ENCODE measurements at places on chromosomes 13 and 19. TPM values are rescaled to one million over a fixed set of nuclear protein-coding genes. Genes with fewer than 3 reads are reported as not detected.

DNA sequence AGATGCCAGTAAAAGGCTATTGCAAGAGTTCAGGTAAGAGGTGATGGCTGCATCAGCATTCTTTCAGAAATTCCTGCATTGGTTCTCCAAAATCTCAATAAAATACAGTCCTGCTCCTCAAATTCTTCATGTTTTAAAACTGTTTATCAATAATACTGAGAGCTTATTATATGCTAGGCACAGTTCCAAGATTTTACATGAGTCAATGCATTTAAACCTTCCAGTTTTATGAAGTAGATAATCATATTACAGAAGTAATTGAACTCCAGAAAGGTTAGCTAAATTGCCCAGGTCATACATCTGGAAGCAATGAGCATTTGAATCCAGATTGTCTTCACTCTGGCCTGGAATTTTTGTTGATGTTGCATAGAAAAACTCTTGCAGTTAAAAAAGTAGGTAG is 282.9 kb upstream of the SLITRK6 start:
- DNase-seq: no peak

DNA sequence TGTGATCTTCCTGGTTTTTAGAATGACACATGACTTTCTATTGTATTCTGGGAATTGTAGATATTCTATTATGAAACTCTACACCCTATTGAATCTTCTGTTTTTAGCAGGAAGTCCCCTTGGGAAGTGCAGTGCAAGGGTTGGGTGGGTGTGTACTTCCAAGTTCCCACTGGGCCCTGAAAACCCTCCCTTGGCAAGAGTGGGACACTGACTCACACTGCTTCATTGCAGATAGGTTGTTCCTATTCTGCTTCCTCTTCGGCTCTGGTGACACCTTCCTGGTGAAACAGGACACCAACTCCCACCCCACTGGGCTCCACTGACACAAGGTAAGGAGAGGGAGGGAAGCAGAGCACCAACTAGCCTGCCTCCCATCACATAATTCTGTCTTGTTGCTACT is 121.8 kb downstream of the KCTD12 start:
- peak; percentile 5 for DNase-seq

The ZNF534 gene
- 0.04 TPM for total RNA-seq

The IRGC gene
- total RNA-seq: not detected

The FFAR1 gene
- total RNA-seq: not detected

DNA sequence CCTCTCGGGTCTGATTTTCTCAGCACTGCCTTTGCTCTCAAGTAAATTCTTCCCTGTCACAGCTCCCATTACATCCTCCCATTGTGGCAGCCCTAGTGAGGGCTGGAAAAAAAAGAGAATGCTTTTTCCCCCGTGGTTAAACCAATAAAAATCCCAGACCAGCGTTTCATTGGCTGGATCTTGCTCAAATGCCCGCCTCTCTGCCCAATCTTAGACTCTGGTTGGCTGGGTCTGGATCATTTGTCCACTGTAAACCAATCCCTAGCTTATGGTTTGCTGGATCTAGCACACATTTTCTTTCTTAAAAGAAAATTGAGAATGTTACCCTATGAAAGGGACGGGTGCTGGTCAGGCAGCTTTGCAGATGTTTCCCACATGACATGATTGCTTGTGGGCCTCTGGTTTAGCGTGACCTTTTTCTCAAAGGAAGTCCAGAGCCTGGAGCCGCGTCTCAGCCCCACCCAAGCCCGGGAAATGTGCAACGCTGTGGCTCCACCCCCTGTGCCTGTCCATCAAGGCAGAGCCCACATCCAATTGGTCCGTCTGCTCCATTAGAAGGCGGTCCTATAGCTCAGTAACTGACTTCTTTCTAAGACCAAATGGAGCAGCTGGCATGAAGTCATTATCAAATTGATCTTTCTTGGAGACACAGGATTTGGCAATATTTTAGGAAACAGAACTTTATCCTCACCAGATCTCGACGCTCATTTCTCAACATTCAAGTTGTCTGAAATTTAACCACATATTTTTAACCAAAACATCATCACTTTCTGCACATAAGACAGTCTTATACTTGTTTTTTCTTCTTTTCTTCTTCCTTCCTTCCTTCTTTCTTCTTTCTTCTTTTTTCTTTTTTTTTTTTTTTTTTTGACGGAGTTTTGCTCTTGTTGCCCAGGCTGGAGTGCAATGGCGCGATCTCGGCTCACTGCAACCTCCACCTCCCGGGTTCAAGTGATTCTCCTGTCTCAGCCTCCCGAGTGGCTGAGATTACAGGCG is 2.6 kb upstream of the MCEMP1 start:
- peak; percentile 13 for DNase-seq

GRCh38 chr13:91355826-91356710 is 8.6 kb downstream of the MIR17HG start:
- DNase-seq: no peak

The FFAR3 gene
- total RNA-seq: not detected

Measured in foreskin keratinocyte (primary cell).